ENCODE measurements at places on chromosomes 5 and 9. TPM values are rescaled to one million over a fixed set of nuclear protein-coding genes. Genes with fewer than 3 reads are reported as not detected.

DNA sequence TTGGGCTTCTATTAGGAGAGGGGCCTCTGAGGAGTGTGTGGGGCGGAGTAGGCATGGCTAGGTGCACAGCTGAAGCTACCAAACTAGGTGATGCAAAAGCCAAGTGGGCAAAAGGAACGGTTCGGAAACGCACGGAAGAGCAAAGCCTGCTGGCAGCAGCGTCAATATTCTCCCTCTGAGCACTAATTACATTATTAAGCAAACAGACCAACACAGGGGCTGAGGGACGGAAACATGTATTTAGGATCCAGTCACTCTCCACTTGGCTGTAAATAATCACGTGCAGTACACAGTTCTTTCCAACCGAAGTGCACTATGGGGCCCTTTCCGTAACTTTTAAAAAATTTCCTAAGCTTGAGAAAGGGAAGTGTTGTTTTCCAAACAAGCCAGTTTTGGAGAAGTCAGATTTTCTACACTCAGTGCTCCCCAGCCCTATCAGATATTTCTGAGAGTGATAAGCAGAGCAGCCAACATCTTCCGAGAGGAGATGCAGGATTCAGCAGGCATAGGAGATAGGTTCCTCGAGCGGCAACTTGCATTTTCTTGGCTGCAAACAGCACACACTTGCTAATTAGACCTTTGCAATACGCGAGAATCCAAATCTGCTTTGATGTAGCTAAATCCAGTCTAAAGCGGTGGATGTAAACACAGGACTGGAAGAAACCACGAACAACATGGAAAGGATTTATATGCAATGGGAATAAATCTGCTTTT lies 217.2 kb upstream of the TBCA start:
- no peak overlapping the region for H3K27ac ChIP-seq
- H3K4me3 ChIP-seq, result no peak overlapping the region
- DNase-seq, result no peak
- no peaks in the 10 kb centered on the region for H3K27me3 ChIP-seq
- H3K36me3 ChIP-seq, result no peaks in the 10 kb centered on the region

- DNase-seq, result no peak
- no peak overlapping the region for H3K27ac ChIP-seq
- H3K4me3 ChIP-seq, result no peak overlapping the region
- H3K4me1 ChIP-seq, result no peaks in the 10 kb centered on the region
Measured at GRCh38 chr5:171839112-171839511, 53.5 kb downstream of the SMIM23 start.

GRCh38 chr5:58543723-58544122 lies 39.2 kb upstream of the RAB3C start:
- H3K4me1 ChIP-seq, result no peaks in the 10 kb centered on the region
- H3K36me3 ChIP-seq, result no peaks in the 10 kb centered on the region
- no peaks in the 10 kb centered on the region for H3K27me3 ChIP-seq
- no peak for DNase-seq

DNA sequence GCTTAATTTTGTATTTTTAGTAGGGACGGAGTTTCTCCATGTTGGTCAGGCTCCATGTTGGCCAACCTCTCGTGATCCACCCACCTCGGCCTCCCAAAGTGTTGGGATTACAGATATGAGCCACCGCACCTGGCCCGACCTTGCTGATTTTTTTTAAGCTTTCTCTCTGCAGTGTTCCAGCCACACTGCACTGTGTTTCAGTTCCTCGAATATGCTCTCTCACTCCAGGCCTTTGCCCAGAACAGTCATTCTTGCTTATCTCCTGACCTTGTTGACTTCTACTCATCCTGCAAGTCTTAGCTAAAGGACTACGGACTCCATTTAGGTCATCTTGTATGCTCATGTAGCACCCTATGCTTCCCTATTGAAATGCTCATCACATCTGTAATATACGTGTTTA lies 3.3 kb downstream of the SNAPC3 start:
- no peak overlapping the region for H3K4me3 ChIP-seq
- H3K27ac ChIP-seq, result no peak overlapping the region
- H3K36me3 ChIP-seq, result peaks cover 34% of the 10 kb centered on the region
- H3K4me1 ChIP-seq, result peaks cover 14% of the 10 kb centered on the region
- DNase-seq, result no peak
- H3K27me3 ChIP-seq, result peaks cover 3% of the 10 kb centered on the region

- H3K4me3 ChIP-seq, result no peak overlapping the region
- no peak for DNase-seq
- H3K36me3 ChIP-seq, result no peaks in the 10 kb centered on the region
- H3K27ac ChIP-seq, result no peak overlapping the region
Measured at GRCh38 chr9:17739736-17740135, 160.9 kb downstream of the SH3GL2 start.

- DNase-seq, result no peak
- no peaks in the 10 kb centered on the region for H3K36me3 ChIP-seq
- H3K4me1 ChIP-seq, result no peaks in the 10 kb centered on the region
- H3K27ac ChIP-seq, result no peak overlapping the region
- no peak overlapping the region for H3K4me3 ChIP-seq
Measured at GRCh38 chr9:28853477-28853876, 1280.2 kb upstream of the C9orf72 start.

- H3K36me3 ChIP-seq, result no peaks in the 10 kb centered on the region
- H3K27ac ChIP-seq, result no peak overlapping the region
- no peaks in the 10 kb centered on the region for H3K4me1 ChIP-seq
Measured at GRCh38 chr9:100699668-100700067, 121.8 kb downstream of the CAVIN4 start.

DNA sequence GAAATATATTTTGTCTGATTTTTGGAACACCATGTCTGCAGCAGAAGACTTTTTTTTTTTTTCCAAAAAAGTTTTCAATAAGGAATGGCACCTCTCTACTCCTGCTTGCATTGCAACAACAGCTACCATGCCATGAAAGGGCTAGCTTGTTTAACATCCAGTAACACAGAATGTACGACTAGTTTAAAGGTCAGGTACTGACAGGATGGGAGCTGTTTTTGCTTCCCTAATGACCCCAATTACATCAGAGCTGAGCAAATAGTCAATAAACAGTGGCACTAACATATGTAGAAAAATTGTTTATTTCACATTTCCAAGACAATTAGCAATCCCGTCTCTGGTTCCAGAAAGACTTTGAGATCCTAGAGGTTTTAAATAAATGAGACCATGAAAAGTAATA lies 693.8 kb downstream of the NR2F1-AS1 start:
- DNase-seq, result no peak
- H3K4me3 ChIP-seq, result no peak overlapping the region
- no peaks in the 10 kb centered on the region for H3K36me3 ChIP-seq
- H3K27ac ChIP-seq, result no peak overlapping the region
- no peaks in the 10 kb centered on the region for H3K27me3 ChIP-seq

GRCh38 chr5:153086486-153086885 lies 404.0 kb upstream of the GRIA1 start:
- H3K27ac ChIP-seq, result no peak overlapping the region
- H3K4me1 ChIP-seq, result no peaks in the 10 kb centered on the region
- no peaks in the 10 kb centered on the region for H3K27me3 ChIP-seq
- H3K4me3 ChIP-seq, result no peak overlapping the region

- H3K4me1 ChIP-seq, result no peaks in the 10 kb centered on the region
- no peaks in the 10 kb centered on the region for H3K36me3 ChIP-seq
- no peak for DNase-seq
- H3K4me3 ChIP-seq, result no peak overlapping the region
- peaks cover 38% of the 10 kb centered on the region for H3K27me3 ChIP-seq
- H3K27ac ChIP-seq, result no peak overlapping the region
Measured at GRCh38 chr9:135069558-135070197, 17.8 kb upstream of the OLFM1 start.

- no peaks in the 10 kb centered on the region for H3K4me1 ChIP-seq
- H3K4me3 ChIP-seq, result no peak overlapping the region
- H3K27ac ChIP-seq, result no peak overlapping the region
- H3K27me3 ChIP-seq, result no peaks in the 10 kb centered on the region
- DNase-seq, result no peak
Measured at GRCh38 chr5:40571729-40572128, 108.0 kb upstream of the PTGER4 start.

DNA sequence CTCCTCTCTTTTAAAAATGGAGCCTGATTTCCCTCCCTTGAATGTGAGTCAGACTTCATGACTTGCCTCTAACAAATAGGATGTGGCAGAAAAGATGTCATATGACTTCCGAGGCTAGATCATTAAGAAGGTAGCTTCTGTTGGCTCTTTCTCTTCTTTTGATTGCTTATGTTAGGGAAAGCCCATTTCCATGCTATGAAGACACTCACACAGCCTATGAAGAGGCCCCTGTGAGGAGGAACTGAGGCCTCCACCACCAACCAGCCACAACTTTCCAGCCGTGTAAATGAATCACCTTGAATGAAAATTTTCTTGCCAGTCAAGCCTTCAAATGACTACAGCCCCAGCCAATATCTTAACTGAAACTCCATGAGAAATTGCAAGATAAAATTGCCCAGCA lies 413.4 kb downstream of the TMEM38B start:
- no peak overlapping the region for H3K4me3 ChIP-seq
- DNase-seq, result no peak
- H3K36me3 ChIP-seq, result no peaks in the 10 kb centered on the region

DNA sequence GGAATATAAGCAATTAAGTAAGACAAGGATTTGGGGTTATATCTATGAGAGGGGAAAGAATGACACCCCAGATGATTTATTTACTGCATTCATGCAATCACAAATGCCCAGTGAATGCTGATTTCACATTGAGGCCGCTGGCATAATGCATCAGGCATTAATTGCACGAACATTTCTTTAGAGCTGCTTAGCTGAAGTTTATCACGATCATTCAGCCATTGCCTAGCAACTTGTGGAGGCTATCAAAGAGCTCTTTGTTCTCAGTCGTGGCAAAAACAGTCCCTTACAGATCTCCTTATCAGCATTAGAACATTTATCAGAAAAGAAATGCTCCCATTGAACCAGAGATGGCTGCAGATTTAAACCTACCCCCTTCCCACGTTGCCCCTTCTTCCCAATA lies 88.7 kb upstream of the PRRC1 start:
- no peak for DNase-seq
- no peaks in the 10 kb centered on the region for H3K4me1 ChIP-seq
- no peaks in the 10 kb centered on the region for H3K27me3 ChIP-seq

DNA sequence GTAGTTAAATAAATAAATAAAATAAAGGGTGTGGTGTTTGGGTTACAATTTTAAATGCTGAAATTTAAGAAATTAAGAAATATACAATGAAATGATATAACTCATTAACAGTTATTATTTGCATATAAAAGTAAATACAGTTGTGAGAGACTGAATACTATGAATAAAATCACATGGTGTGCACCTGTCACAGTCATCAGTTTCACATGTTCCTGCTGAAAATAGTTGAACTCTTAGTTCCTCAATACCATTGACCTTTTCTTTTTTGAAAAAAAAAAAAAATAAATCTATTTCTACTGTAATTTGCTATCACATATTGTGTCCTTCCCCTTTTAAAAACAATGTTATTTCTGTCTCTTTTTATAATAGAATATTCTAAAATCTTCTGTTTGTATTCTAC lies 130.9 kb upstream of the CHD1 start:
- no peaks in the 10 kb centered on the region for H3K4me1 ChIP-seq
- H3K27ac ChIP-seq, result no peak overlapping the region
- H3K27me3 ChIP-seq, result no peaks in the 10 kb centered on the region
- H3K36me3 ChIP-seq, result no peaks in the 10 kb centered on the region
- no peak for DNase-seq
- H3K4me3 ChIP-seq, result no peak overlapping the region

DNA sequence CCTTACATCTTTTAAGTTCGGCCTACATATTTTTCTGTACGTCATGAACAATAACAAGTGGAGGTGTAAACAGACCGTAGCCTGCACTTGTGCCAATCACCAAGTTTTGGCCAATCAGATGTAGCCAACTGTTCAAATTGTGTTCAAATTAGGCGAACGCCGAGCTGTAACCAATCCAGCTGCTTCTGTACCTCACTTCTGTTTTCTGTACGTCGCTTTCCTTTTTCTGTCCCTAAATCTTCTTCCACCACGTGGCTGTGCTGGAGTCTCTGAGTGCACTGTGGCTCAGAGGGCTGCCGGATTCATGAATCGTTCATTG lies 26.4 kb downstream of the TRIM14 start:
- no peak overlapping the region for H3K4me3 ChIP-seq
- peak; percentile 71 for DNase-seq
- H3K27ac ChIP-seq, result peak overlapping the region; percentile 44
- peaks cover 34% of the 10 kb centered on the region for H3K36me3 ChIP-seq

DNA sequence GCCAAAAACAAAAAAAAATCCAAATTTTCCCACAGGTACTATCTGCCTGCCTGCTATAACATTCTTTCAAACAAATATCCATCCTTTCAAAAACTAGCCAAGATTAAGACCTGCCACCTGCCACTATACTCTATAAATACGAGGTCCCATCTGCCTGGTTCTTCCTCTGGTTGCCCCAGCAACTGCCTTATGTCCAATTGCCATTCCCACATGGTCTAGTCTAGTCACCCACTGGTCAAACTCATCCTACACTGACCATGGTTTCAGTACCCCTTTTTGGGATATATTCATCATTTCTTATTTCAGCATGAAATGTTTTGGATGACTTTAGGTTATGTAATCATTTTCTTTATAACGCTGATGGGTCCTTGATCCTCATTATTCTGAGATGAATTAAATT lies 95.1 kb upstream of the CCNG1 start:
- no peak for DNase-seq
- H3K36me3 ChIP-seq, result no peaks in the 10 kb centered on the region
- H3K27me3 ChIP-seq, result no peaks in the 10 kb centered on the region
- no peaks in the 10 kb centered on the region for H3K4me1 ChIP-seq
- H3K4me3 ChIP-seq, result no peak overlapping the region
- no peak overlapping the region for H3K27ac ChIP-seq

DNA sequence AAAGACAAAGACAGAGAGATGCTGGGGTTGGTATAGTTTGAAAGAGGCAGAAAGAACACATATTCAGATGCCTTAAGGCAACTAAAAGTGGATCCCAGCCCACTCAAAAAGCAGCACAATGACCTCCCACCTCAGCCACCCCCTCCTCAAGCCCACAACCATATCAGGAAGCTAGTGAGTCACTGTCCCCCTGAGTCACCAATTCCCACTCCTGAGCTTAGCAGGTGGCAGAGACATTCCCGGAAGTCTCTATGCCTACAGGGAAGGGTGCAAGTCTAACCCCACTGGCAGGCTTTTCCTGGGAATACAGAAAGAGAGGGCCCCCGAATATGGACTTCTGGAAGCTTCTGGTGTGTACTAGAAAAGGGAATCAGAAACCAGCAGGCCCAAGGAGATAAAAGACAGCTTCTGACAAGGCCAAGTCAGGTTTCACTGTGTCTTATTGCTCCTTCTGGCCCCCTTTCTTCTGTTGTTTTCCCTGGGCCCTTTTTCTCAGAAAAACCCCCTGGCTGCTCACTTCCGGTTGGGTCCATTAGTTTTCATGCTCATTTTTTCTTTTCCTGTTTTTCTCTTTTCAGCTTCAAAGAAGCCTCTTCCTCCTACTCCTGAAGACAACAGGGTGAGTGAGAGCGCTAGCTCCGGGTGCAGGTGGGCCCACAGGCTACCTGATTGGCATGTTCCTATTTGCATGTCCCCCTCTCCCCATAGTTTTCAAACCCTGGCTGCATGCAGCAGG lies 36.8 kb downstream of the ITK start:
- peaks cover 97% of the 10 kb centered on the region for H3K36me3 ChIP-seq
- H3K27ac ChIP-seq, result peak overlapping the region; percentile 77
- DNase-seq, result no peak
- no peaks in the 10 kb centered on the region for H3K27me3 ChIP-seq
- no peak overlapping the region for H3K4me3 ChIP-seq

Gene IL17B
- total RNA-seq, result 0.24 TPM

Gene SNCAIP
- total RNA-seq, result 5.2 TPM

Gene CHSY3
- total RNA-seq, result 1.0 TPM

Gene CAST
- total RNA-seq, result 31.4 TPM

Data from thymus (tissue), 14 donors.